Aorta (tissue), 5 donors: ENCODE measurements at places on chromosomes 4 and X.

GRCh38 chr4:76688619-76689144 lies 209.3 kb downstream of the SOWAHB start:
- H3K36me3 ChIP-seq, result no peaks in the 10 kb centered on the region
- DNase-seq, result no peak
- H3K4me3 ChIP-seq, result peak overlapping the region; percentile 93
- no peaks in the 10 kb centered on the region for H3K27me3 ChIP-seq
- H3K27ac ChIP-seq, result peak overlapping the region; percentile 97

DNA sequence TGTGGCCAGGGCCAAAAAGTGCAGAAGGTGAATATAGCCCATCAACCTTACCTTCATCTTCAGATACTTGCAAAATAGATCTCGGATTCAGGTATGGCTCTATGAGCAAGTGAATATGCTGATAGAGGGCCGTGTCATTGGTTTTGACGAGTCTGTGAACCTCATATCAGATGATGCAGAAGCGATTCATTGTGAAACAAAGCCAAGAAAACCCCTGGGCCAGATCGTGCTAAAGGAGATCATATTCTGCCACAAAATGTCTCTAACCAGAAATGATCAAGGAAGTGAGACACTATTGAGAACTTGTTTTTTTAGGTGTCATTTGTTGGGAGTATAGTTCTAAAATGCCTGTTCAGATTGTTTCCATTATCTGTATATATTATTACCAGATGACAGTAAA lies 48.3 kb downstream of the PDK3 start:
- H3K4me3 ChIP-seq, result no peak overlapping the region
- H3K27me3 ChIP-seq, result no peaks in the 10 kb centered on the region
- no peaks in the 10 kb centered on the region for H3K4me1 ChIP-seq

DNA sequence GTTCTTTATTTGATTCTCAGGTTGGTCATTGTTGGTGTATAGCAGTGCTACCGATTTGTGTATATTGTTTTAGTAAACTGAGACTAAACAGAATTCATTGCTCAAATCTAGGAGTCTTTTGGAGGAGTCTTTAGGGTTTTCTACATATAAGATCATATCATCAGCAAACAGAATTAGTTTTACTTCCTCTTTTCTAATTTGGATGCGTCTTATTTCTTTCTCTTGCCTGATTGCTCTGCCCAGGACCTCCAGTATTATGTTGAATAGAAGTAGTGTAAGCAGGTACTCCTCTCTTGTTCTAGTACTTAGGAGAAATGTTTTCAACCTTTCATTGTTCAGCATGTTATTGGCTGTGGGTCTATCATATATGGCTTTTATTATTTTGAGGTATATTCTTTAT lies 92.6 kb downstream of the IQCM start:
- H3K36me3 ChIP-seq, result no peaks in the 10 kb centered on the region
- no peaks in the 10 kb centered on the region for H3K27me3 ChIP-seq
- no peaks in the 10 kb centered on the region for H3K4me1 ChIP-seq
- no peak overlapping the region for H3K27ac ChIP-seq
- no peak overlapping the region for H3K4me3 ChIP-seq
- DNase-seq, result no peak

DNA sequence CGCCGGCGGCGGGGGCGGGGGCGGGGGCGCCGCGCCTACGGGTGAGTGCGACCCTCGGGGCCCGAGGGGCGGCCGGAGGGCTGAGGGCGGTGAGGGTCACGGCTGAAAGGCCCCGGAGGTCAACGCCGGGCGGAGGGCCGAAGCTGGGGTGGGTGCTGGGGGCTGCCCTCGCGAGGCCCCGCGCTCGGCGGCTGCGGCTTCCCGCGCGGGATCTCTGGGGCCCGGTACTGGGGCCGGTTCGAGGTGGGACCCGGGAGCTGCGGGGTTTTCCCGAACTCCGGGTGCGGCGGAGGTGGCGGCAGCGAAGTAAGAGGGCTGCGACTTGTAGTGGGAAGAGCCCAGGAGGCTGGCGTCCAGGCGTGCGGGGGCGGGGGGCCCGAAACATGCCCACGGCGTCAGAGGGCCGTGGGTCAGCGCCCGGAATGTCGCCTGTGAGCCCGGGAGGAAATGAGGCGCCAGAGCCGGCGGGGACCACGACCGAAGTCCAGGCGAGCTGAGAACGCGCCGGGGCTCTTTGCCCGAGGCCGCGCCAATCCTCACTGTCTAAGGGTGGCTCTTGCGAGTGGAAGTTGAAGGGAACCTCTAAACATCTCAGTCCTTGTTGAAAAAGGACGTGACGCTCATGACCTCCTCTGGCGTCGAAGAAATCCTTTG lies 407 bp downstream of the IL13RA1 start:
- no peaks in the 10 kb centered on the region for H3K4me1 ChIP-seq
- no peaks in the 10 kb centered on the region for H3K27me3 ChIP-seq
- peak overlapping the region; percentile 53 for H3K27ac ChIP-seq
- DNase-seq, result peak; percentile 87
- peak overlapping the region; percentile 46 for H3K4me3 ChIP-seq
